ENCODE measurements at places on chromosomes 2 and 18. TPM values are rescaled to one million over a fixed set of nuclear protein-coding genes. Genes with fewer than 3 reads are reported as not detected.

Gene CRYBA2
- total RNA-seq, result not detected

Gene SGPP2
- total RNA-seq, result 39.5 TPM

Gene AGXT
- total RNA-seq, result not detected

Gene FRZB
- 7.4 TPM for total RNA-seq

Gene ACADL
- 34.8 TPM for total RNA-seq

Gene PROKR1
- not detected for total RNA-seq

- no peaks in the 10 kb centered on the region for H3K4me1 ChIP-seq
- H3K36me3 ChIP-seq, result no peaks in the 10 kb centered on the region
- H3K27me3 ChIP-seq, result no peaks in the 10 kb centered on the region
- no peak overlapping the region for H3K4me3 ChIP-seq
- no peak overlapping the region for H3K27ac ChIP-seq
These were observed 474.8 kb downstream of the METTL4 start for GRCh38 chr18:2096551-2096950.

DNA sequence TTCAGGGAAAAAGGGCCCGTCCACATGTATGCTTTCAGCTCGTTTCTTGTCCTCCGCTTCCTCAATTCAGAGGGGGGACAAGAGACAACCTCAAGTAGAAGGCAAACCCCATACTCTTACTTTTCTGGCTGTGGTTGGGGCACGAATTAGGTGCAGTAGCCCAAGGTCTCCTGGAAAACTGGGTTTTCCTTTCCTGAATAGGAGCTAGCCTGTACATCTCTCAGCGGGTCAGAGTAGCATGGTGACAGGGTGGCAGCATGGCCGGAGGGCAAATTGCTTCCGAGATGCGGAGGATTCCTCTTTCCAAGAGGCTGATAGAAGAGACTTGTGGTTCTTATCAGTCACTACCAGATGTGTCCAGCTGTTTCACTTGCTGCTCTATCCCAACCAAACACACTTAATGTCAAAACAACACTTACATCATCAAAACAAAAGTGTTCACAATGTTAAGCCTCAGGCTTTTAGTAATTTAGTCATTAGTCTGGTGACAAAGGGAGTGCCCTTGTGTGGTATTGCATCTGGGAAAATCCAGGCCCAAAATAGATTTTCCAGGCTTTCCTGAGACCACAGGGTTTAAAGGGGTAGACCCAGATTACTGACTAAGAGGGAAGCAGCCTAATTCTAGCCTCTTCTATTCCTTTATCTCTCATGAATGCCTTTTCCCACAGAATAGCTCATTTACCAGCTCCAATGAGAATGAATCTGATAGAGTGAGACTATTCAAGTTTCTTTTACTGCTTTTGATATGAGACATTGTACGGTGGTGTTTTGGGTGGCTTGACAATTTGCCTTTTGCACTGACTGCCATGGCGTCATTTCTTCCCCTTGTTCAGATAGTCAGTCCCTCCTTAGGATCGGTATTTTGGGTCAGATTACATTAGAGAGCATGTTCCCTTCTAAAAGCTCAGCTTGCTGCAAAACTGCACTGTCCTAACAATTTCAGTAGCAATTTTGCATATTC, 162.0 kb downstream of the LTBP1 start:
- DNase-seq, result peak; percentile 98
- no peak overlapping the region for H3K27ac ChIP-seq
- no peak overlapping the region for H3K4me3 ChIP-seq
- no peaks in the 10 kb centered on the region for H3K27me3 ChIP-seq
- no peaks in the 10 kb centered on the region for H3K4me1 ChIP-seq

DNA sequence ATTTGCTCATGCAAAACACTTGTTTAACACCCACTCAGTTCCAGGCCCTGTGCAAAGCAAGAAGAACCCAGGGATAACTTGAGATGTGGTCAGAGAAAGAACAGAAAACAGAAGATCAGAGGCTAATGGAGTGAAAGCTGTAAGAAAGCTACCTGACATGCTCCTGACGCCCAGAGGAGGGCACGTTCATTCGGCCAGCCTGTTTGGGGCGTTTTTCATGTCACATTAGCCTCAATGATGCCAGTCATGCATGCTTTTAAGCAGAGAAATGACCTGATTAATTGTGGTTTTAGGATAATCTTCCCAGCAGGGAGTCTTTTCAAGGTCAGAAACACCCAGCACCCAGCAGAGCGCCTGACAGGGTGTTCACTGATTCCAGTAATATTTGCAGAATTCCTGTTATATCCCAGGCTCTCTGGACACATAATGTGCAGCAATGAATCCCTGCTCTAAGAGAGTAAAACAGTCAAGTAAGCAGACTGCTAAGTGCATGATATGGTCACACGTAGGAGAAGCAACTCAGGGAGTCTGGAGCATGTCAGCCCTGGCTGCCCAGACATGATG, 320.0 kb downstream of the LRATD1 start:
- H3K4me3 ChIP-seq, result no peak overlapping the region
- DNase-seq, result no peak
- no peaks in the 10 kb centered on the region for H3K27me3 ChIP-seq
- H3K4me1 ChIP-seq, result no peaks in the 10 kb centered on the region
- H3K36me3 ChIP-seq, result no peaks in the 10 kb centered on the region
- H3K27ac ChIP-seq, result no peak overlapping the region

DNA sequence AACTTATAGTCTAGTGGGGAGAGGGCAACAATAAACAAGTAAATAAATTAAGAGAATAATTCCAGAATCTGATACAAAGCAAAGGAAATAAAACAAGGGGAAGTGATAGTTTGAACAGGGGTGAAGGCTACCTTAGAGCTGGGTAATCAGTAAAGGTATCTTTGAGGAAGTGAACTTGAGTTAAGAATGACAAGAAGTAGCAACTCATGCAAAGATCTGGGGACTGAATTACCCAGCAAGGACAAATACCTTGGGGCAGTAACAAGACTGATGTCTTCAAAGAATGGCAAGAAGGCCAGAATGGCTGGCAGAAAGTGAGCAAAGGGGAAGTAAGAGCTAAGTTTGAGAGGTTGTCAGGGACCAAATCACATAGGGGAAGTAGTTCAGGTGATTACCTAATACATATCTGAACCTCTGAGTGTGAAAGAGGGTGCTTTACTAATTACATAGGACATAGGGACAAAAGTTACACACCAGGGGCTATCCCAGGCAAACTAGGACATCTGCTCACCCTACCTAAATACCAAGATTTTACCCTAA, 244.6 kb upstream of the HNRNPA3 start:
- H3K4me1 ChIP-seq, result no peaks in the 10 kb centered on the region
- H3K36me3 ChIP-seq, result no peaks in the 10 kb centered on the region
- H3K27ac ChIP-seq, result no peak overlapping the region
- peaks cover 21% of the 10 kb centered on the region for H3K27me3 ChIP-seq
- H3K4me3 ChIP-seq, result no peak overlapping the region

DNA sequence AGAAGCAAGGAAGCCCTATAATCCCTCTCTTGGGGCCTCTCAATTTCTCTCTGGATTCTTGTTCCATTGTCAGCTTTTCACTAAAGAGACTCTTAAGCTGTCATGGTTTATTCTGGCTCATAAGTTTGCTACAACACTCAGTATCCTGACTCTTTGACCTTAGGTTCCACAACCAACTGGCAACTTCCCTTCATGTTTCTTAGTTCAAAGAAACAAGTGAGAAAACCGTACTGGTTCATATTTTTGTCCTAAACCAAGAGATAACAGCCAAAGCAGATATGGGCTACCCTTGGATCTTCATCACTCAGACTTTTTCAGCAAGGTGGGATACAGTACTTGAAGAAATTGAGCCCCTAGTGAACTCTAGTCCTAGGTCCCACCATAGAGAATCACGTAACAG, 109.9 kb upstream of the CRIM1 start:
- H3K36me3 ChIP-seq, result no peaks in the 10 kb centered on the region
- DNase-seq, result no peak
- H3K27ac ChIP-seq, result no peak overlapping the region
- H3K4me1 ChIP-seq, result no peaks in the 10 kb centered on the region

DNA sequence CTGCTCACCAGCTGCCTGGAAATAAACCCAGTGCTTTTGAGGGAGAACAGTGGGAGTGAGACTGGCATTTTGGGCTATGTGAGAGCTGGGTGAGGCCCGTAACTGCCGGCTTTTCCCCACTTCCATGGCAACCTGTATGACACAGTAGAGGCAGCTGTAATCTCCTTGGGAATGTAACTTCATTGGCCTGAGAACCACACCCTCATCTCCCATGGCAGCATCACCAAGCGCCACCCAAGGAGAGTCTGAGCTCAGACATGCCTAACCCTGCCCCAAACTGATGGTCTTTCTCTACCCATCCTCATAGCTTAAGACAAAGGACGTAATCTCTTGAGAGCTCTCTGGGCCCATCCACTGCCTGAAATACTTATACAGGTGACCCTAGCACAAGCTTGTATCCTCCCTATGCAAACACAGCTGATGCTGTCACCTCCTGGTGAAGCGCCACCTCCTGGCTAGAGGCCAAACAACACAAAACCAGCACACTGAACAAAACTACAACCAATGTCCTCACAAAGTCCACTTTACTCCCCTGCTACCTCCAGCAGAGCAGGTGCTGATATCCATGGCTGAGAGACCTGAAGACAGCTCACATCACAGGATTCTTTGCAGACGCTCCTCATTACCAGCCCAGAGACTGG, 763.4 kb upstream of the NRXN1 start:
- H3K4me3 ChIP-seq, result no peak overlapping the region
- no peaks in the 10 kb centered on the region for H3K27me3 ChIP-seq
- H3K27ac ChIP-seq, result no peak overlapping the region

GRCh38 chr2:65604246-65604645, 171.8 kb upstream of the SPRED2 start:
- H3K36me3 ChIP-seq, result no peaks in the 10 kb centered on the region
- peaks cover 3% of the 10 kb centered on the region for H3K4me1 ChIP-seq
- no peak for DNase-seq
- no peak overlapping the region for H3K27ac ChIP-seq

DNA sequence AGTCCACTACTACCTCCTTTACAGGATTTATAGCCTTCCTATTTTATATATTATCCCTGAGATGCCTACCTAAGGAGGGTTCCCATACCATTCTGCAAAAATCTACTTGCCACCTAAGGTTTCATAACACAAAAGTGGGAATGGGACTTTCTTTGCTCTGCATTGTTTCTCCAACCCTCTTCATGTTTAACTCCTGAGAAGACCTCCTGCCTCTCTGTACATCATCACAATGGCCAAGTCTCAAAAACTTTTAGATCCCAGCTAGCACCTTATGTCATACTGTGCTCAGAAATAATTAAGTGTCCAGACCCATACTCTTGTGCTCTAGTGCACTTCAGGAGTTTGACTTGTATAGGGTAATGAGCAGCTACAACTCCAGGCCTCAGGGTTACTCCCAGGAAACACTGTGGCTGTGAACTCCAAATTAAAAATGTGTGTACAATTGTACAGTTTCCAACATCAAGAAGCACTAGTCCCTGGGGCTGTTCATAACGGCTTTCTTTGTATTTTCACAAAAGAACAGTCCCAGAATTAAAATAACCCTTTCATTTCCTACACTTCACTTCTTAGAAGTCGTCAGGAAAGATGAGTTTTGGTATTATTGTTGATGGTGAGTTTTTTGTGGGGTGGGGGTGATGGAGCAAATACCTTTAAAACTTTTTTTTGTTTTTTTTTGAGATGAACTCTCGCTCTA, 39.4 kb downstream of the METAP1D start:
- H3K4me3 ChIP-seq, result no peak overlapping the region
- no peak overlapping the region for H3K27ac ChIP-seq

GRCh38 chr18:23832911-23833310, 143.7 kb downstream of the LAMA3 start:
- H3K36me3 ChIP-seq, result no peaks in the 10 kb centered on the region
- no peak for DNase-seq
- no peak overlapping the region for H3K4me3 ChIP-seq
- no peak overlapping the region for H3K27ac ChIP-seq

DNA sequence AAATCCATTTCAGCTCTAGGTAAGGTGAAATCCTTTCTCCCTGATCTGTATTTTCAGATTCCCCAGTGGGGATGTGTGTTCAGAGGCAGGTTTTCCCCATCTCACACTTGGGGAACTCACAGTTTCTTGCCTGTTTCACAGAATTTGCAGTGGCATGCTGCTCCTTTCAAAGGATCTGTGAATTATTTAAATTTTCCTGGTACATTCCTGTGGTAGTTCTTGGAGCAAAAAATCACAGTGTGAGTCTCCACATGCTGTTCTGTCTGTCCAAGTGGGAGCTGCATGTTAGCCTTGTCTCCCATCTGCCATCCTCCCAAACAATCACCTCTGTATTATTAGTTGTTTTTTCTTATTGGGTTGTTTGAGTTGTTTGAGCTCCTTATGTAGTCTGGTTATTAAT, 372.9 kb downstream of the ARL6IP6 start:
- H3K36me3 ChIP-seq, result no peaks in the 10 kb centered on the region
- H3K27me3 ChIP-seq, result no peaks in the 10 kb centered on the region
- H3K27ac ChIP-seq, result no peak overlapping the region

DNA sequence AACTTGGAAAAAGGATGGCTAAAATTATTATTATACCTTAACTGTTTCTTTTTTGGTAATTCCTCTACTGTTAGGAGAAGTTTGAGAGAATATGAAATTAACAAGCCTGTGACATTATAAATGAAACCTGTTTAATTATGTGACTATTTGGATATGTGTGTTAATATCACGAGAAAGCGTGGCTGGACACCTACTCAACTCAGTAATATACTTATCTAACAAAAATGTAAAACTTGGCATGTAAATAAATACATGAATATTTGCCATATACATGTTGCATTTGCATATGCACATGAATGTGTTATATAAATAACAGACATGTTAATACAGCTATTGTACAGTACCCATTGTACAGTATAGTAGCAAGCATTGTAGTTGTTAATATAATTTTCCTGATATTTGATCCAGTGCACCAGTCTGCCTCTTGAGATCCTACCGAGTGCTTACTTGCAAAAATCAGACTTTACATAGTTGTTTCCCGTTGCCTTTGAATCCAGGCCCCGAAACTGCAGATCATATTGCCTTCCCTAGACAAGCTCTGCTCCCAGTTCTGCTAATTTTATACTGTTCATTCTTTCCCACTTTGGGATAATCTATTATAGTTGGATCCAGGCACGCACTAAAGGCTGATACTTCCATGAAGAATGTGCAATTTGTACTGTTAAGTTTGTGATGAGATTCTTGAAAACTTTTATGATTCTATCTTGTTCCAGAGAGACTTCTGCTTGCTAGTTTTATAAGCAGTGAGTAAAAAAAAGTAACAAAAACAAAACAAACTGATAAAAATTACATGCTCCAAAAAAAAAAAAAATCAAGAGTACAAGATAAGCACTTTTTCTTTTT, 395.6 kb downstream of the ARHGAP15 start:
- peak; percentile 44 for DNase-seq
- no peak overlapping the region for H3K27ac ChIP-seq
- no peaks in the 10 kb centered on the region for H3K4me1 ChIP-seq
- no peaks in the 10 kb centered on the region for H3K27me3 ChIP-seq
- H3K36me3 ChIP-seq, result no peaks in the 10 kb centered on the region

GRCh38 chr2:120871016-120871635, 135.5 kb downstream of the GLI2 start:
- H3K27ac ChIP-seq, result no peak overlapping the region
- DNase-seq, result no peak
- H3K4me3 ChIP-seq, result no peak overlapping the region
- no peaks in the 10 kb centered on the region for H3K36me3 ChIP-seq
- H3K27me3 ChIP-seq, result no peaks in the 10 kb centered on the region

- DNase-seq, result no peak
- H3K27ac ChIP-seq, result no peak overlapping the region
- H3K36me3 ChIP-seq, result no peaks in the 10 kb centered on the region
- H3K4me1 ChIP-seq, result no peaks in the 10 kb centered on the region
These were observed 8.8 kb upstream of the IFIH1 start for GRCh38 chr2:162327134-162327769.

- H3K36me3 ChIP-seq, result no peaks in the 10 kb centered on the region
- no peak for DNase-seq
- no peaks in the 10 kb centered on the region for H3K4me1 ChIP-seq
- H3K4me3 ChIP-seq, result no peak overlapping the region
These were observed 144.8 kb upstream of the TNP1 start for GRCh38 chr2:217004656-217005055.
